ENCODE measurements at places on chromosomes 16 and 17. TPM values are rescaled to one million over a fixed set of nuclear protein-coding genes. Genes with fewer than 3 reads are reported as not detected.

PPY gene
- not detected for total RNA-seq

AURKB gene
- 9.4 TPM for total RNA-seq

DNA sequence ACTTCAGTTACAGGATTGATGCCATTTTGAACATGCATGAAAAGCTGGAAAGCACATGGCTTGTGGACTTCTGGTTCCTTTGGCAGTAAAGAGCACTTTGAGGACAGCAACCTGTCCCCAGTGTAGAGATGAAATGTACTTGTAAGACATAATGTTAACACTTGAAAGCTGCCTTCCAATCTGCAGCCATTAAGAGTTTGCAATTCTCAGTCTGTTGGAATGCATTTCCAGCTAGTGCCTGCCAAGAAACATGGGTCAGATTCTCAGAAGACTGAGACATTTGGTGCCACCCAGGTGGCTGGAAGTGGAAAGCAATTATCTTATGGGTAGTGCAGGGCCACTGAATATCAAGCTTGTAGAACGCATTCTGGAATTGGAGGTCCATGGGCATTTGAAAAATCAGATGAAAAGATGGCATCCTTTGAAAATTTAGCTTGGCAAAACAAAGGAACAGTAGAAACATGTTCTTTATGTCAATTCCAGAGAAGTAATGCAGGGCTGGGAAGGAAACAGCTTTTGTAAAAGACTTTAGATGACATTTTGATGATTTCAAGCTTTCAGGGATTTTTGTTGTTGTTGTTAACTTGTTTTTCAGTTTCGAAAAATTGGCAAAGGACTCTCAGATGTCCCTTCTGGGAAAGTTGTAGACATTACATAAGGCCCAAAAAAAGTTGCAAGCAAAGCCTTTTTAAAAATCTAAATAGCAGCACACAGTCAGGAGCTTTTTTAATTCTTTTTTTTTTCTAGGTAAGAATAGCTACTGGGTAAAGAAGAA, 147.0 kb downstream of the ABCA8 start:
- DNase-seq, result peak; percentile 58

DNA sequence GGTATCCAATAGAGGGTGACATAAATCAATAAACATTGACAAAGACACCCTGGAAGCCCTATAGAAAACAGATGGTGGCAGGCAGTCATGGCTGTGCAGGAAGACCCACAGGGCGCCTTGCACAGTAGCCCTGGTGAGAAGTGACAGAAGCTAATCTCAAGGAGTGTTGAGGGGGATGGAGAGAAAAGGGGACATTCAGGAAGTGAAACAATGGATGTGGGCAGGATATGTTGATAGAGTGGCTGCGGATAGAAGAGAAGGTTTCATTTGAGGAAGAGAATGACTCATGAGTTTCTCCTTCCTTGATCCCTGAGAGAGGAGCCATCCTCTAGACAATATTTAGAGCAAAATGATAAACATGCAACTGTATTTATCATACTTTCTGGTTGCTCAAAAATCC, 468.8 kb upstream of the HSBP1 start:
- DNase-seq, result peak; percentile 50

DNA sequence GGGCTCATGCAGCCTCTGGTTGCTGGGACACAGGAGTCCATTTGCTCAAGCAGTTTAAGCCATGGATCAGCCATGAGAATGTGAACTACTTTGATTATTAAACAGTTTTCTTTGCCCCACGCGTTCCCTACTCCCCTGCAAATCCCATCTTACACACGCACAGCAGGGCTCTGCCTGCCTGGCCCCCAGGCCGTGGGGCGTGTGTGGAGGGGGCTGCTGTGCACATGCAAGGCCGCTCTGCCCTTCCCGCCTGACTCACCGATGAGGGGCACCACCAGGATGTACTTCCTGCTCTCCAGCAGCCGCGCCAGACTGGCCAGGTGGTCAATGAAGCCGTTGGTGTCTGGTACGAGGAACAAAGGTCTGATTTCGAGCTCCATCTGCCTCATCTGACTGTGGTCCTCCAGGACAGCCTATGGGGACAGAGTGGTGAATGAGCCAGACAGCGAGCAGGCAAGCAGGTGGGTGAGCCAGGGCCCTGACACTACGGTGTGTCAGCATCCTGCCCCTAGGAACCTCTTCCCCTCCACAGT, 13.7 kb downstream of the HIC1 start:
- peak; percentile 63 for DNase-seq

- peak; percentile 82 for DNase-seq
These were observed 92.7 kb upstream of the CDH5 start for GRCh38 chr16:66273644-66274334.

All from GM23248 (cell line).